ENCODE measurements at places on chromosomes 16 and 17.

GRCh38 chr17:973053-973452, 6.5 kb downstream of the NXN start:
- DNase-seq = no peak

- no peak for DNase-seq
Measured at GRCh38 chr16:12456355-12456754, 347.3 kb downstream of the CPPED1 start.

- no peak for DNase-seq
Measured at GRCh38 chr16:51854401-51854951, 692.5 kb downstream of the TOX3 start.

DNA sequence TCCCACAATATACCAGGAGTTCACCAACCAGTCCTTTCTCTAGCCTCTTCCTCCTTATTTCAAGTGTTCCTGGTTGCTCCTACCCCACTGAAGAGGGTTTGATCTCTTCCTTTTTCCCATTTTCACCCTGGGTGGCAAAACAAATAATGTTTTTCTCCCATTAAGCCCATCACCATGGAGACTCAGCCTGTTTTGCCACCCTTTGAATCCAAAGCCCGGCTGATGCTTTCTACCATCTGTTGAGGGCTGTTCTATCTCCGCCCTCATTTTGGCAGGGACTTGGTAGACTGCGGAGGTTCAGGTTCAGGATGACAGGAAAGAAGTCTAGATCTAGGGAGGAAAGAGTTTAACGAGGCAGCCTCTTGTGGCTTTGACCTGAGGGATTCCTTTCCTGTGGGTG, 2.6 kb downstream of the DNAH2 start:
- no peak for DNase-seq

- DNase-seq = no peak
Measured at GRCh38 chr16:86681031-86681756, 102.8 kb downstream of the FOXL1 start.

DNA sequence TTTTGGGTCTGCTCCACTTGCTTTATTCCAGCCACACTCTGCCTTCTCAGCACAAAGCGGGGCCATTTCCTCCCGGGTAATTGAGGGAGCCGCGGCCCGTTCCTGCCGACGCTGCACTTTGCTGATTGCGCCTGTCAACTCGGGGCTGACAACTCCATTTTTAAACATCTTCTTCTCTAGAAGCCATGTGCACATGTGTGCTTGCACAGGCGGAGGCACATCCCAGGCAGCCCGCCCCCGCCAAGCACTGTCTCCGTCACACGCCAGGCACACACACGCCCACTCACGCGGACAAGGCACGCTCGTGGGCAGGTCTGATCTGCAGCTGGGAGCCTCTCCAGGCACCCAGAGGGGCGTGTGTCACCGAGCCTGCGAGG, 63.2 kb downstream of the ENGASE start:
- DNase-seq = no peak

- DNase-seq = no peak
Measured at GRCh38 chr17:77036136-77036840, 104.5 kb upstream of the SEC14L1 start.

- DNase-seq = no peak
Measured at GRCh38 chr17:14725729-14726128, 424.8 kb downstream of the HS3ST3B1 start.

GRCh38 chr16:25750488-25751216, 58.9 kb downstream of the HS3ST4 start:
- DNase-seq = no peak

DNA sequence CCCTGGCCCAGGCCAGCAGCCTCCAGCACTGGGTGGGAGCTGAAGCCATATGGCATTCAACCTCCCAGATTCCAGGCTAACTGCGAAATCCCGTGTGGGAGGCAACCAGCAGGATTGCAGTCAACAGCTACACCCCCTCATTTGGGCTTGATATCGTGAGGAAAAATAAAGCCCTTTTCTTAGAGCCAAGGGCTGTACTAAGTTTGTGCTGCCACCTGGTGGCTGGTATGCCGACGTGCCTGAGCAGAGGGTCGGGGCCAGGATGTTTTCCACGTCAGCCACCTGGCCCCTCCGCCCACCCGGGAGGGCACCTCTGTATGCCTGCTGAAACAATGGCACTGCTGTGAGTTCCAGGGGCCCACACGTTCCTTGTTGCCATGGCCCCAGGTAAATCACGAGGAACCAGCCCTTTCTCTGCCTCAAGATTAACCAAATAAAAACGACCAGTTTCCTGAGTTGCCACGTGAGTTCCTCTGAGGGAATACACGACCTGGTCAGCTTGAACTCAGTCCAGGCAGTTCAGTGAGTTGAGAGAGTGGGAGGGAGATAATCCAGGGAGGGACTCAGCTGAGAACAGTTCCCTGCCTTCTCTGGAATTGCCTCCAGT, 9.0 kb downstream of the TMEM98 start:
- DNase-seq = peak; percentile 19

- DNase-seq = no peak
Measured at GRCh38 chr17:58247511-58248363, 9.4 kb downstream of the LPO start.

DNA sequence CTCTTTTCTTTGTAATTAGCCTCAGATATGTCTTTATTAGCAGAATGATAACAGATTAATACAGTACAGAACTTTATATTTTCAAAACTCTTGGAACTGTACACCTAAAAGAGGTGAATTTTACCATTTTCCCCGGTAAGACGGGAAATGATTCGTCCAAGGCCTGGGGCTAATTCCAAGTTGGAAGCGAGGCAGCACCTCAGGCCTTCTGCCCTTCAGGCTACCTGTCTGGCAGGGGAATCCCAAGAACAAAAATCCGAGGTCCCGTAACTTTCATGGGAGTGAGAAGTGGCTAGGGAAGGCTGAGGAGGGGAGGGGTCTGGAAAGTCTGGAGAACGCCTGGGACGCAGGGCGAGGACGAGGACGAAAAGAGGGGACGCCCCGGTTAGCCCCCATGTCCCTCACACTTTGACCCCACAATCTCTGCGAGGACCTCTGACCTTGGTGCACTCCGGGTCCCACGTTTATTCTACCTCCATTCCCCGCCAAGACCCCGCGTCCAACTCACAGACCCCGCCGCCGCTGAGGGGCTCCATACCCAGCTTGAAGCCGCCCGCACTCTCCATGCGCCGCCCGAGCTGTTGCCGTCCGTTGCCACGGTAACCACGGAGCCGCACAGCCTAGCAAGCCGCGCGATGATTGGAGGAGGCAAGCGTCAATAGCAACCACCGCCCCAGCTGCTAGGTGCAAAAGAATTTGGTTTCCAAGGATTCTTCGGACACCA, at the start of gene HYDIN:
HYDIN (minus strand) TSS at position 601 of the 724 bp plus-strand sequence. CDS start 43,827 bp downstream, outside the sequence.
- DNase-seq = no peak

- no peak for DNase-seq
Measured at GRCh38 chr17:81517339-81518112, 4.9 kb upstream of the ACTG1 start.

GRCh38 chr16:10121491-10121890, 60.7 kb downstream of the GRIN2A start:
- DNase-seq = no peak

- peak; percentile 61 for DNase-seq
Measured at GRCh38 chr17:65556014-65556909, 5.2 kb downstream of the AXIN2 start.

DNA sequence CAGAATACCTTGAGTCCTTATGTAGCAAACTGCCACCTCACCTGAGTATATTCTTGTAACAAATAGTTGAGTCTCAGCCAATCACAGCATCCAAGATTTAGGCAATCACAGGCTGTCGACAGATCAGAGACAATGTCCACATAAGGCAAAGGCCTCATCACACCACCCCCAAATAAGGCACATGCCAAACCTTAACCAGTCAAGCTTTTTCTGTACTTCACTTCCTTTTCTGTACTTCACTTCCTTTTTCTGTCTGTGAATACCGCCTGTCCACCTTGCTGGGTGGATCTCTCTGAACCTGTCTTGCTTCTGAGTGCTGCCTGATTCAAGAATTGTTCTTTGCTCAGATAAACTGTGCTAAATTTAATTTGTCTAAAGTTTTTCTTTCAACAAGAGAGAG, 210.4 kb upstream of the N4BP1 start:
- DNase-seq = no peak

GRCh38 chr16:82358606-82359221, 188.7 kb upstream of the MPHOSPH6 start:
- DNase-seq = no peak

DNA sequence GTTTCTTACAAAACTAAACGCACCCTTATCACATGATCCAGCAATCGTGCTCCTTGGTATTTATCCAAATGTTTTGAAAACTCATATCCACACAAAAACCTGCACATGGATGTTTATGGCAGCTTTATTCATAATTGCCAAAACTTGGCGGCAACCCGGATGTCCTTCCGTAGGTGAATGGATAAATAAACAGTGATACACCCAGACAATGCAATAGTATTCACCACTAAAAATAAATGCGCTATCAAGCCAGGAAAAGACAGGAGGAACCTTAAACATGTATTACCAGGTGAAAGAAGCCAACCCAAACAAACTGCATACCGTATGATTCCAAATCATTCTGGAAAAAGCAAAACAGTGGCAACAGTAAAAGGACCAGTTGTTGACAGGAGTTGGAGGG, 10.0 kb downstream of the SPATA32 start:
- DNase-seq = no peak

DNA sequence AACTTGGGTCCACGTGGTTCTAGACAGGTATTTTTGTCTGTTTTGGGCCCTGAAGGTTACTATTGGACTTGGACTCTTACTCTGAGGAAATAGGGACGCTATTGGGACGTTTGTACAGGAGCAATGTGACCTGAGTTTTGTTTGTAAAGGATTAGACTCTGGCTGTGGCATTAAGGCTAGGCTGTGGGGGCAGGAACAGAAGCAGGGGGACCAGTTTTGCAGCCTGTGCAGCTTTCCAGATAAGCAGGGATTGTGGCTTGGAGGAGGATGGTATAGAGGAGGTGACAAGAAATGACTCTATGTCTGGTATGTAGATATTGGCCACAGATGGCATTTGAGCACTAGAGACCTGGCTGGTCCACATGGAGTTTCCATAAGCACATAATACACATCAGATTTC, 12.8 kb downstream of the NOD2 start:
- DNase-seq = no peak

GRCh38 chr16:65668064-65668595, 546.3 kb upstream of the CDH11 start:
- DNase-seq = no peak

GRCh38 chr16:19242186-19242585, 43.3 kb upstream of the CLEC19A start:
- DNase-seq = no peak

DNA sequence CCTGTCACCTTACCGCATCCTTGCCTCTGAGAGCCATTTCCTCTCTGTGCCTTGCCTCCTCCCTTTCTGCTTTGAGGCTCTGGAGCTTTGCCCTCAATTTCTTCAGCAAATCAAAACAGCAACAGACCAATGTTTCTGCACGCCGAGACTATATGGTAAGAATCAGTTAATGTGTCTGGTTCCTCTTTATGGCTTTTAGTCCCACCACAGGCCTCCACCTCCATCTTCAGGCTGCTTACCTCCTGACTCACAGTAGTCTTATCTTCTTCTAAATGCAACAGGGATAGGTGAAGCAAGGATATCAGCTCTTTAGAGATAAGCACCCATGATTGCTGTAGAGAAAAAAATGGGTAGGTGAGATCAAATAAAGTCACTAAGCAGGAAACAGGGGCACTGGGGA, 9.2 kb upstream of the ALDOC start:
- DNase-seq = no peak

All from stimulated activated CD8-positive, alpha-beta memory T cell treated with anti-CD3 and anti-CD28 coated beads, Interleukin-15, amount 100 ng/mL, for 4 hours (primary cell).